Germinal center (tissue), 1 donor: ENCODE measurements at places on chromosomes 16 and 17.
A peak's percentile ranks its signal among the peaks of the same experiment; 100 is the strongest.

DNA sequence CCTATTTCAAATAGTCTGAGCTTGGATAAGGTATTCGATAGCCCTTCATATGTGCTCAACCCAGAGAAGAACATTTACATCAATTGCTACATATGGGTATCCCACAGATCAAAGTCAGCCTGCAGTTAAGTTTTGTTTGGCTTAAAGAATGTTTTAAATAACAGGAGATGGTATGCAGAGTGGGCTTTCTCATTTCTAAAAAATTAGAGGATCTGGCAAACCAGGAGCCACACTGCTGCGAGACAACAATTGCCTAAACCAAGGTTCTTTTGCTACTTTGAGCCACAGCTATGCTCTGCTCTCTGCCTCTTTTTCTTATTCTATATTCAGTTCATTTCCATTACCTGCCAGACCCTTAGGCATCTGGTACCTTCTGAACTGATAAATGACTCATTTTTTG lies 30.2 kb upstream of the ARHGAP44 start:
- DNase-seq: no peak

GRCh38 chr16:31010585-31011325 lies at the start of gene STX1B:
Gene STX1B (minus strand): TSS chr16:31010638. CDS start chr16:31010396, 242 bp downstream.
- DNase-seq: no peak

GRCh38 chr17:51740531-51740930 lies 418.0 kb downstream of the CA10 start:
- DNase-seq: no peak

- no peak for DNase-seq
Observed at GRCh38 chr16:1610899-1611632, 806 bp downstream of the IFT140 start.

DNA sequence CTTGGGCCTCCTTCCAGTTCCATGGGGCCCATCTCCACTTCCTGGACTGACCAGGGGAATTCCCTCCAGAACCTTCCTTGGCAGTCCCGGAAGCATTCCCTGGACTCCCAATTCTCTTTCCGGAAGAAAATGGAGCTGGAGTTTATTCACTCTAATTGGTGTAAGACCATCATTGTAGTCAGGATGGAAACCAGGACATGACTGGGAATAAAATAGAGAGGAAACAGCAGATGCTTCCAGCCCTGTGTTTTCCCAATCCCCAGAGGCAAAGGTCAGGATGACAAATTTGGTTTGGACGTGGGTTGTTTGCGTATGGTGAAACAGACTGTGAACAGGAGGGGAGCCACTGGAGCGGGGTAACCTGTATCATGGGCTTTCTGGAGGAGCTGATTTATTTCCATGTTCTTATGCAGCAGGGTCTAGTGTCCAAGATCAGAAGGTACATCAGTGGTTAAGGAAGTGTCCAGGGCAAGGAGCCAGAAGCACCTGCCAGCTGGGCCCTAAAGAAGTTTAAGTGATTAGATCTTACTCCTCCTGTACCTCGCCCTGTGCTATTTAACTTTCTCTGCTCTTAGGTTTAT lies 8.5 kb upstream of the LONP2 start:
- no peak for DNase-seq

GRCh38 chr17:47884905-47885730 lies 10.9 kb upstream of the SP2 start:
- DNase-seq: no peak

DNA sequence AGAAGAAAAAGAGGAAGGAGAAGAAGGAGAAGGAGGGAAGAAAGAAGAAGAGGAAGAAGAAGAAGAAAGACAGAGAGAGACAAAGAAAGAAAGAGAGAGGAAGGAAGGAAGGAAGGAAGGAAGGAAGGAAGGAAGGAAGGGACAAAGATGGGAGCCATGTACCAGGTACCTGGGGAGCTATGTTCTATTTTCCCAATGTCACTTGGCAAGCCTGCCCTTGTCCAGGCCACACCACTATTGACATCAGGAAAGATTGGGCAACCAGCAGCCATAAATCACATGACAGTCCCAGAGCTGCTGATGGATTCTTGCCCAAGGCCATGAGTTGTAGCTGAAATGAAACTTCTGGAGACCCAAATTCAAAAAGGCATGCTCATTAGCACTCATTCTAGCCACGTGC lies 2.7 kb upstream of the CES1 start:
- no peak for DNase-seq

DNA sequence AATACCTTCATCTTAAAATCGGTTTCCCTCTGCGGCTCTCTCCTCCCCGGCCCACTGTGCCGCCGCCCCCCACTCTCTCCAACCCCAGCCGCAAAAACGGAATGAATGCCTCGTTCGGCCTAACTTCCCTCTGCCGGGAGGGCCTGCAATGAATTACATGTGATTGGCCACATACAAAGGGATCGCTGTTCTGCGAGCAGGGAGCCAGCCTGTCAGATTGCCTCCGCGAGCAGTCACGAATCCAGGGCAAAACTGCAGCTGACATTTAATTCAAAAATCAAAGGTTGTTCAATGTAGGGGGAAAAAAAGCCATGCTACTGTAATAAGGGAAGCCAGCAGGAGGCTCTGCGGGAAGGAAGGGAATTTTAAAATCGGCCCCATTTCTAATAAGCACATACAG lies 84.9 kb downstream of the TBC1D16 start:
- no peak for DNase-seq

DNA sequence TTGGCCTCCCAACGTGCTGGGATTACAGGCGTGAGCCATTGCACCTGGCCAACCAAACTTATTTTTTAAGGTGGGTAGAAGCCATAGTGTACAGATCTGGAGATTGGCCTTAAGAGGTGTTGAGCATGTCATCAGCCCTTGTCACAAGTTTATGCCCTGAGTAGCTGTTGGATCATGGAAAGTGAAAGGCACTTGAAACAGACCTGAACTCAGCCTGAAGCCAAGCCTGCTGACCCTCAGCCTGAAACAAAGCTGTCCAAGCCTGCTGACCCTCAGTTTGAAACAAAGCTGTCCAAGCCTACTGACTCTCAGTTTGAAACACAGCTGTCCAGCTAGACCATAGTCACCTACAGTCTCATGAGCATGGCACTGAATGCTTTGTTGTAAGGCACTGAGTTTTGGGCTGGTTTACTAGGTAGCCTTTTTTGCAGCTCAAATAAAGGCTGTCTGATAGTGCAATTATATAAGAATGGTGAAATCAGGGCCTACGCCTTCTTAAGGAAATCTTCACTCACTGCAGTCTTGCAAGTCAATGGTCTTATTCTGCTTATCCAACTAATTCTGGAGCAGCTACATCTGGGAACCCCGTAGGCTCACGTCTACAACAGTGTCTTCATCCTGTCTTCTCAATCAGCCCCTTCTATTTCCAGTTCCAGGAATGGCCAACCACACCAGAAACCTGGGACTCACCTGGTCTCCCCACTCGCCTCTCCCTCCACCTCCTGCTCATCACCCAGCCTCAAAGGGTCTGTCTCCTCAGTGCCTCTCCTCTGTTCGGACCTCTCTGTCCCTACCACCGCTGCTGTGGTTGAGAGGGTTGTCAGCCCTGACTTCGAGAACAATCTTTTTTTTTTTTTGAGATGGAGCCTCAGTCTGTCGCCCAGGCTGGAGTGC lies 2.9 kb upstream of the NPIPB15 start:
- DNase-seq: no peak

DNA sequence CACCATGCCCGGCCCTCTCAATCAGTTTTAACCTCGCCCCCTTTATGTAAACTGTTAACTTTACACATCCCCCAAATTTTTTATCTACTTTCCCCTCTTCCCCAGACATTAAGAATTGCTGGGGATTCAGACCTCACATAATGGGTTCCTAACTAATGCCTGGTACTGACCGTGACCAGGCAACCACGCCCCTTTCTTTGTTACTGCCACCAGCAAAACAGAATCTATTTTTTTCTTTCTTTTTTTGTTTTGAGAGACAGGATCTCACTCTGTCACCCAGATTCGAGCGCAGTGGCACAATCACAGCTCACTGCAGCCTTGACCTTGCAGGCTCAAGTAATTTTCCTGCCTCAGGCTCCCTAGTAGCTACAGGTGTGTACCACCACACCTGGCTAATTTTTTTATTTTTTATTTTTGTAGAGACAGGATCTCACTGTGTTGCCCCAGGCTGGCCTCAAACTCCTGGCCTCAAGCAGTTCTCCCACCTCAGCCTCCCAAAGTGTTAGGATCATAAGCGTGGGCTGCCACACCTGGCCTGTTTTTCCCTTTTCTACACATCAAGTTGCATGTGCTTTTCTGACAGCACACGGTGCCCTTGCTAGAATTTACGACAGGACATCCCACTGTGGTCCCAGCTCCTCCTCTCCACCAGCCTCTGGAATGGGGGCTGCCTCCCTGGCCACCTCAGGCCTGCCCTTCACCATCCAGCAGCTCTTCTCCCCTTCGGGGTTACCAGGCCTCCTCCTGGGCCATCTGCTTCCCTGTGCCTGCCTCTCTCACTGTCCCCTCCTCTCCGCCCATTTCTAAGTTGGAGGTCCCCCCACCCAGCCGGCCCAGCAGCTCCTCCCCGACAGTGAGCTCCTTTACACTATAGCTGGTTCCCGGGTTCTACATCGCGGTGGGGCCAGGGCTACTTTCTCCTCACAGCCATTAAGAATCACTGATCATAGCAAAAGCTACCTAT lies 10.8 kb downstream of the CPNE2 start:
- no peak for DNase-seq

- no peak for DNase-seq
Observed at GRCh38 chr16:14329727-14330350, 258.7 kb downstream of the MRTFB start.

GRCh38 chr17:31216031-31216751 lies 80.8 kb downstream of the OMG start:
- peak; percentile 32 for DNase-seq

DNA sequence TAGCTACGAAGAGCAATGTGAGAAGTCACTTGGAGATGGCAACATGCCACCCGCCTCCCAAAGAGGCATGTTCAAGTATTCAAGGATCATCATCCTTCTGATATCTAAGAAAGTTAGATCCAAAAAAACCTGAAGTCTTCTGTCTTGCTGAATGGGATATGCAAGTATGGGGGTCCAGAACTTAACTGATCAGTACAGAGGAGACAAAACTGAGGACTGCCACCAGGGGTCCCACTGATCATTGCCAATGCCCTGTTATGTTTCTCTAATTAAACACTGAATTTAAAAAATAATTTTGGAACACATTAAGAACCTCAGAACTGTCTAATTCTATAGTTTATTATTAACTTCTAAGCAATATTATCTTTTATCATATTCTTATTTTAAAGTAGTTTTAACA lies 99.7 kb downstream of the CDH8 start:
- DNase-seq: no peak

DNA sequence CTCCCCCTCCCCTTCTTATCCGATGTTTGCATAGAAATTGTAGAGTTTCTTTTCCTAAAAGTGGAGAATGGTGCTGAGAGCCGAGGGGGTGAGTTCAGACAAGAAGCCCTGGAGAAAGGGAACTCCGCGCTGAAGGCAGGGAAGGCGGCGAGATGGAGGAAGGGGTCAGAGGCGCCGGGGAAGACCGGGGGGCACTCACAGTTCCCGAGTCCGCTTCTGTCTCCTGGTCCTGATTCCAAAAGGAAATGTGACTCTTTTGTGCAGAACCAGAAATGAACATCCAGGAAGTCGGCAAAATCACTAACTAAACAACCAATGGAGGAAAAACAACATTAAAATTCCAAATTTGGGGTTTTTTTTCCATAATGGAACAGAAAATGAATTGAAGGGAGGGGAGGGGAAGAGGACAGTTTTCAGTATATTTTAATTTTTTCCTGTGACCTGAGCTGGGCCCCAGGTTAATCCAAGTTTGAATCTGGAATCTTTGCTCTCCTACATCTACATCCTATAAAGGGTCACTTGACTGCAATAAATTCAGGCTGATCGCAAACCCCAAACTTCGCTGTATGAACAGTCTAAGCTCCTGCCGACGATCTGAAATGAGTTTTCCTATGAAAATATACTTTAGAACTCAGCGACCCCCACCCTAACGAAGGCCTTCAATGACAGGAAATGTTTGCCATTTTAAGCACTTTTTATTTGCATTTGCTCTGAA lies 252.3 kb downstream of the C16orf95 start:
- no peak for DNase-seq

DNA sequence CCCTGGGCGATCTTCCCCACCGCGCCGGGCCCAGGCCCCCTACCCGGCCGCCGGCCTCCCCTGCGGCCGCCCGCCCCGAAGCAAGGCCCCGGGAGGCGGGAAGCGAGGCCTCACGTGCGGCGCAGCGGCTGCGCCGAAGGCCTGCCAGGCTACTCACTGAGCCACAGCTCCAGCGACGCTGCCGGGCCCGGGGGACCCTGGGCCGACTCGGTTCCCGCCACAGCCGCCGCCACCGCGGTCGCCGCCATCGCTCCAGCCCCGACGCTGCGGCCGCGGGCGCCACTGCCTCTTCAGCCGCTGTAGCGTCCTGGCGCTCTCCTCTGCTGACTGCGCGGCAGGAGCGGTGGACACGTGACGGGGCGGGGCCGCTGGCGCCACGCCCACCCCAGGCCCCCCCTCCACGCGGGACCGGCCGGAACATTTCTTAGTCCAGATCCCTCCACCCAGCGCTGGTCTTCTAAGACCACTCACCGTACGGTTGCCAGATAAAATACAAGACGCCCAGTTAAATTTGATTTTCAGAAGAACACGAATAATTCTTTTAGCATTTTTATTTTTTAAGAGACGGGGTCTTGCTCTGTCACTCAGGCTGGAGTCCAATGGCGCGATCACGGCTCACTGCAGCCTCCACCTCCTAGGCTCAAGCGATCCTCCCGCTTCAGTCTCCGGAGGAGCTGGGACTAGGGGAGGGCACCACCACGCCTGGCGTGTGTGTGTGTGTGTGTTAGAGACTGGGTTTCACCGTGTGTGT lies at the start of gene GGA2:
Gene GGA2 (minus strand): TSS at position 331 of the 751 bp plus-strand sequence. CDS start 83 bp downstream, at position 248.
- peak; percentile 86 for DNase-seq
